Effector memory CD4-positive, alpha-beta T cell (primary cell): ENCODE measurements at places on chromosomes 6 and 20.
A peak's percentile ranks its signal among the peaks of the same experiment; 100 is the strongest.

- no peaks in the 10 kb centered on the region for H3K27me3 ChIP-seq
- no peaks in the 10 kb centered on the region for H3K36me3 ChIP-seq
- H3K4me3 ChIP-seq = no peak overlapping the region
- DNase-seq = no peak
- peaks cover 24% of the 10 kb centered on the region for H3K4me1 ChIP-seq
Observed at GRCh38 chr6:41336824-41337223, 1.4 kb downstream of the NCR2 start.

DNA sequence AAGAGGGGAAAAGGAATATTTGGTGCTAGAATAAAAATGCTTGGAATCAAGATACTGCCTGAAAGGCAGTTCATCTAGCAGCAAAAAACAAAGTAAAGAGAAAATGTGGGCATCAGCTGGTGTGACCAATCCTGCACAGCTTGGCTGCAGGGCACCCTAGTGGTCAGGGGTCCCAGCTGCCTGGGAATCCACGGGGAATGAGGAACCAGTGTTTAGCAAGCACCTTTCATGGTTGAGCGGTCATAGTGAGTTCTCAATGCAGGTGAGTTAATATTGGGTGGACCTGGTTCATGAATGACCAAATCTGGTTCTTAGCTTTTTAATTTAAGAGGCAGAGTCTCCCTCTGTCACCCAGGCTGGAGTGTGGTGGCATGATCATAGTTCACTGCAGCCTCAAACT, 53.3 kb downstream of the CAP2 start:
- no peak overlapping the region for H3K4me3 ChIP-seq
- H3K36me3 ChIP-seq = no peaks in the 10 kb centered on the region
- no peaks in the 10 kb centered on the region for H3K4me1 ChIP-seq
- H3K27ac ChIP-seq = no peak overlapping the region

GRCh38 chr20:24955045-24955444, 6.0 kb downstream of the CST7 start:
- H3K27me3 ChIP-seq = no peaks in the 10 kb centered on the region
- peak; percentile 8 for DNase-seq
- H3K27ac ChIP-seq = no peak overlapping the region
- H3K4me3 ChIP-seq = no peak overlapping the region
- H3K4me1 ChIP-seq = peaks cover 10% of the 10 kb centered on the region

- no peak overlapping the region for H3K4me3 ChIP-seq
- H3K4me1 ChIP-seq = peaks cover 18% of the 10 kb centered on the region
- peaks cover 11% of the 10 kb centered on the region for H3K36me3 ChIP-seq
- DNase-seq = no peak
- no peak overlapping the region for H3K27ac ChIP-seq
Observed at GRCh38 chr6:158015188-158015506, 33.5 kb downstream of the SYNJ2 start.

GRCh38 chr6:67880939-67881705, 754.0 kb upstream of the ADGRB3 start:
- H3K4me1 ChIP-seq = no peaks in the 10 kb centered on the region
- DNase-seq = no peak
- no peak overlapping the region for H3K27ac ChIP-seq
- H3K4me3 ChIP-seq = no peak overlapping the region
- no peaks in the 10 kb centered on the region for H3K27me3 ChIP-seq

- H3K4me1 ChIP-seq = no peaks in the 10 kb centered on the region
- H3K27me3 ChIP-seq = no peaks in the 10 kb centered on the region
- H3K4me3 ChIP-seq = no peak overlapping the region
- H3K27ac ChIP-seq = no peak overlapping the region
- H3K36me3 ChIP-seq = no peaks in the 10 kb centered on the region
Observed at GRCh38 chr6:34115915-34116314, 30.0 kb downstream of the GRM4 start.

DNA sequence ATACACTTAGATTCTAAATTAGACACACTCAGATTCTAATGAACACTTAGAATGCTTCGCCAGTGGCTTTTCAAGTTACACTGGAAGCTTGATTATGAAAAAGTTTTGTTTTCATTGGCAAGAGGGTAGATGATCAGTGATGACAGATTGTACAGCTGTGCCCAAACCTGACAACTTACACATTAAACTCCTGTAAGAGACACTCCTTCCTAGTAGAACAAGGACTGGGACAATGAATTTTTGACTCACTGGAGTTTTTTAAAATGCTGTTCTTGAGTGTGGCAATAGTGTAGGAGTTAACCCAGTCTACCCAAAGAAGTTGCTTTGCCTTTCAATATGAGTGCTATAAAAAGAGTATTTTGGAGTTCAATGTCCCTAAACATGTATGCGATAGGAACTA, 140.8 kb downstream of the SLC16A10 start:
- H3K27me3 ChIP-seq = no peaks in the 10 kb centered on the region
- no peaks in the 10 kb centered on the region for H3K36me3 ChIP-seq
- DNase-seq = no peak
- no peaks in the 10 kb centered on the region for H3K4me1 ChIP-seq
- no peak overlapping the region for H3K4me3 ChIP-seq
- H3K27ac ChIP-seq = no peak overlapping the region

GRCh38 chr6:35177596-35177995, 36.2 kb upstream of the SCUBE3 start:
- no peaks in the 10 kb centered on the region for H3K4me1 ChIP-seq
- H3K4me3 ChIP-seq = no peak overlapping the region
- no peaks in the 10 kb centered on the region for H3K36me3 ChIP-seq
- H3K27ac ChIP-seq = no peak overlapping the region
- no peaks in the 10 kb centered on the region for H3K27me3 ChIP-seq
- no peak for DNase-seq

DNA sequence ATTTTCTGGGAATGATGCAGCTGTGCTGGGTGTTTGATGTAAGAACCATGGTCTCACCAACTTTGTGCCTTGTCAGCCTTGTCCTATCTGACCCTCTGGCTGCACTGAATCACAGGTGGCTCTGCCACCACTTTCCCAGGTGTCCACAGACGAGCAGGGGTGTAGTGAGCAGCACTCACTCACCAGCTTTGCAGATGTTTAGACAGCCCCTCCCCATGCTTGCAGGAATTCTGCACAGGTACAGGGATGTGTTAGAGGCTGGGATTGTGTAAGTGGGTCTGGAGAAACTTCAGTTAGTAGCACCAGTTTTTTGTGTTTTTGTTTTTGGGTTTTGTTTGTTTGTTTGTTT, 88.2 kb upstream of the NAA20 start:
- no peak overlapping the region for H3K27ac ChIP-seq
- no peaks in the 10 kb centered on the region for H3K27me3 ChIP-seq
- no peaks in the 10 kb centered on the region for H3K36me3 ChIP-seq
- no peak overlapping the region for H3K4me3 ChIP-seq
- no peaks in the 10 kb centered on the region for H3K4me1 ChIP-seq

GRCh38 chr20:46040902-46041535, 12.0 kb downstream of the SLC12A5 start:
- no peak overlapping the region for H3K27ac ChIP-seq
- peaks cover 3% of the 10 kb centered on the region for H3K27me3 ChIP-seq
- H3K36me3 ChIP-seq = no peaks in the 10 kb centered on the region

DNA sequence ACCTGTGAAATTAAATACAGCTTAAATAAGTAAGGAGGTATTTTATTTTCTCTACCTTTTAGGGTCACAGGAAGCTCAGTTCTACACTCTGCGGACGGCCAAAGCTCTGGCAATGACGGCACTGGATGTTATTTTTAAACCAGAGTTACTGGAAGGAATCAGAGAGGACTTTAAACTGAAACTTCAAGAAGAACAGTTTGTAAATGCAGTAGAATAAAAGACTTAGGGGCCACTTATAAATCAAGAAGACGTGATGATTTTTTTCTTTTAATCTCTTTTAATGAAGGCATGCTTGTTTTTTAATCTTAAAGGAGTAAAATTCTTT, 16.2 kb downstream of the PM20D2 start:
- no peaks in the 10 kb centered on the region for H3K27me3 ChIP-seq
- no peaks in the 10 kb centered on the region for H3K4me1 ChIP-seq
- H3K27ac ChIP-seq = no peak overlapping the region
- no peak for DNase-seq
- peaks cover 16% of the 10 kb centered on the region for H3K36me3 ChIP-seq

DNA sequence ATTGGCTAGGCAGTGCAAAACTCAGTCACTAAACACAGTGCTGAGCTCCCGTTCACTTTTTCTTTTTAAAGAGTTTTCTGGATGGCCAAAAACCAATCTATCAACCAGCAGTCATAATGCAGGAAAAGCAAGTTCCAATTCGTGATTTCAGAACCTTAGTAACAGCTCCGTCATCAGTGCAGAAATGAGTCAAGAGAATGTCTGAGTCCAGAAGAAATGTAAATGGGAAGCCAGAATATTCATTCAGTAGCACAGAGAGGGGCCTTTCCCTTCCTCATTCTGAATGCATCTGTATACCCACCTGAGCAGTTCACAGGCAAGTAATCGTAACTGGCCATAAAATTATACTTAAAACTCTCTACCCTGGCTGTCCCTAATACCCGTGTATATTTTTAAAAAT, 20.4 kb downstream of the HUS1B start:
- no peaks in the 10 kb centered on the region for H3K4me1 ChIP-seq
- DNase-seq = no peak
- no peak overlapping the region for H3K27ac ChIP-seq
- peaks cover 21% of the 10 kb centered on the region for H3K36me3 ChIP-seq

DNA sequence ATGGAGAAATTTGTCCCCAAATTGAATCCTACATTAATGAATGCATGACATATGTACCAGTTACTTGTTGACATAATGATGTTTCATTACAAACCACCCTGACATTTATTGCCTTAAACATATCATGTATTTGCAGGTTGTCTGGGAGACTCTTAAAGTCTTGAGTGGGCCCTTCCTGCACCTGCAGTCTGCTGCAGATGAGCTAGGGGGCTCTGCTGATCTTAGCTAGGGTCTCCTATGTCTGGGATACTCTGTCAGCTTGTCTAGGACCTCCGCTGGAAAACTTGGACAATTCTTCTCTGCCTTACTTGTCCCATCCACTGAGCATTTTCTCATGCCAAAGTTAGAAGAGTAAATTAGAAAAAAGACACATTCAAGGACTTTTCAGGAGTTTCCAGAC, 581.6 kb downstream of the HAO1 start:
- no peak overlapping the region for H3K27ac ChIP-seq
- H3K4me3 ChIP-seq = no peak overlapping the region
- no peaks in the 10 kb centered on the region for H3K4me1 ChIP-seq
- no peak for DNase-seq
- H3K36me3 ChIP-seq = no peaks in the 10 kb centered on the region

GRCh38 chr6:22221211-22221610, 75.6 kb downstream of the PRL start:
- no peak overlapping the region for H3K4me3 ChIP-seq
- no peak overlapping the region for H3K27ac ChIP-seq
- H3K36me3 ChIP-seq = no peaks in the 10 kb centered on the region
- DNase-seq = no peak
- no peaks in the 10 kb centered on the region for H3K4me1 ChIP-seq
- no peaks in the 10 kb centered on the region for H3K27me3 ChIP-seq

- no peak for DNase-seq
- H3K4me3 ChIP-seq = no peak overlapping the region
- H3K27me3 ChIP-seq = no peaks in the 10 kb centered on the region
- H3K27ac ChIP-seq = no peak overlapping the region
Observed at GRCh38 chr20:44489931-44490330, 14.3 kb downstream of the TTPAL start.

- H3K27ac ChIP-seq = peak overlapping the region; percentile 91
- DNase-seq = peak; percentile 60
- H3K36me3 ChIP-seq = no peaks in the 10 kb centered on the region
- H3K4me3 ChIP-seq = no peak overlapping the region
- H3K4me1 ChIP-seq = peaks cover 83% of the 10 kb centered on the region
- H3K27me3 ChIP-seq = no peaks in the 10 kb centered on the region
Observed at GRCh38 chr6:111764238-111765175, 108.7 kb downstream of the FYN start.

DNA sequence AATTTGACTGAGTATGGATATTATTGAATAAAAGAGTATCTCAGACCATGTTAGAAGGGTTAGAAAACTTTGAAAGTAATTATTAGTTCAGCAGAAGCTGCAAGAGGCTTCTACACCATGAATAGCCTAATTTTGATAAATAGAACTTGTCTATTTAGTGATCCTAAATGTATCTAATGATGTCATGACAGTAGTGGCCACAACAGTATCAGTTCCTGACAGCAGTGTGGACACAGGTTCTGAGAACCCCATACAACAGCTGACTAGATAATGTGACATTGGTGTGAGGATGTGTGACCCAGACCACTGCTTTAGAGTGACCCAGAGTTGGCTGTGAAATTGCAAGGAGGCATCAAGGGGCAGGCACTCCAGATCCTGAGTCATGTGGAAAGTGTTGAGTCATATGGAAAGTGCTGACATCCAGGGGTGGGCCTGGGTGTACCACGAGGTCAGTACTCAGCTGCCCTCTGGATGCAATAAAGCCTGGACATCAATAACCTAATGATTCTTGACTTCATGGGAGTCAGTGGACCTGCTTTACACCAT, 754.7 kb downstream of the DHX35 start:
- no peak for DNase-seq
- no peaks in the 10 kb centered on the region for H3K4me1 ChIP-seq
- H3K27ac ChIP-seq = no peak overlapping the region
- H3K27me3 ChIP-seq = no peaks in the 10 kb centered on the region

DNA sequence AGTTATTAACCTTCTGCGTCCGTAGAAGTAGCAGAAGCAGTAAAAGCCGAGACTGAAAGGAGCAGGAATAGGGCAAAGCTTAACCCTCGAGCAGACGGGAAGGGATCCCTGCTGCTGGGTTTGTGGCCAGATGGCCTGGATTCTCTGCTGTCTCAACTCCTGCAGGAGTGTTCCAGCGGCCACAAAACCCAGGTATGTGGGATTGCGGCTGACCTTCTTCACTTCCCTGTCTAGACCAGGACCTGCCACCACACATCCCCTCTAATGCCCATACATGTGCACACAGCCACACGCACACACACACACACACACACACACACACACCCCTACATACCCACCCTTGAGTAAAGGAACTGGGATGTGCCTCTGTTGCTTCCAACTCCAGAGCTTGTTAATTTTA, 33.1 kb upstream of the TNFRSF21 start:
- no peak overlapping the region for H3K4me3 ChIP-seq
- no peaks in the 10 kb centered on the region for H3K36me3 ChIP-seq
- no peaks in the 10 kb centered on the region for H3K4me1 ChIP-seq
- no peak for DNase-seq

DNA sequence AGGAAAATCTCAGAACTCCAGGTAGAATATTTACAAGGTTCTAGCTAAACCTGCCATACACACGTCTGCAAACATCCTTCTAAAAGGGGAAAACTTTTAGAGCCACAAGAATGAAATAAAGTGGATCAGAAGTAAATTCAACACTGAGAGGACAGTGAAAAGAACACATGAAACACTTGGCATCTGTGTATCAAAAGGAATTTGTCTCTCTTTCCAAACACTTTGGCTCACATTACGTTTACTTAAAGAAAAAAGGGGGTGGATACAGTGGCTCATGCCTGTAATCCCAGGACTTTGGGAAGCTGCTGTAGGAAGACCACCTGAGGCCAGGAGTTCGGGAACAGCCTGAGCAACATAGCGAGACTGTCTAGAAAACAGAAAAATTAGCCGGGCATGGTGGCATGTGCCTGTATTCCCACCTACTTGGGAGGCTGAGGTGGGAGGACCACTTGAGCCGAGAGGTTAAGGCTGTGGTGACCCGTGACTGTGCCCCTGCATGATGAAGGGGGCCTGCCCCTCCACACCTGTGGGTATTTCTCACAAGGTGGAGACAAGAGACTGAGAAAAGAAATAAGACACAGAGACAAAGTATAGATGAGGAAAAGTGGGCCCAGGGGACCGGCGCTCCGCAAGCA, 35.4 kb downstream of the NINL start:
- no peak for DNase-seq
- H3K4me3 ChIP-seq = no peak overlapping the region
- H3K27ac ChIP-seq = no peak overlapping the region
- no peaks in the 10 kb centered on the region for H3K4me1 ChIP-seq
- H3K36me3 ChIP-seq = no peaks in the 10 kb centered on the region
